ENCODE measurements at places on chromosomes 6 and 20. TPM values are rescaled to one million over a fixed set of nuclear protein-coding genes. Genes with fewer than 3 reads are reported as not detected.

DNA sequence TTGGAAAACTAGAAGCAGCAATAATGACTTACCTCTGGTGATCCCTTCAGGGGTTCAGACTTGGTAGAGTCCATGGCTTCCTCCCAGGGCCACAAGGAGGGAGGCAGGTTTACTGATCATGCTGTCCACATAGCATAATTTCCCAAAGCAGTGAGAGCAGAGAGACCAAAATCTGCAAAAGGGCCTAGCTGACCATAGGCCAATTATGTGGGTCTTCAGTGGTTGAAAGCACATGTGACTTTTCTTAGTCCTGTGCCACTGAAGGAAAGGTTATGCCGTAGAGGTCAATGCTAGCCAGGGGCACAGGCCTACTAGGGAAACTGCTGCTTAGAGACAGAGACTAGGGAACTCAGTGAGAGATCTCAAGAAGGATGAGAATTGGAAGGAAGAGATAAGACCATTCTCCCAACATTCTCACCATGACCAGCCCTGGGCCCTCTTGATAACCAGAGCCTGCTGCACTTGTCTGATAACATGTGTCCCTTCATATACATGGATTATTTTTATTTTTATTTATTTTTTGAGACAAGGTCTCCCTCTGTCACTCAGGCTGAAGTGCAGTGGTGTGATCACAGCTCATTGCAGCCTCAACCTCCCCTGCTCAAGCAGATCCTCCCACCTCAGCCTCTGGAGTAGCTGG is 2.0 kb upstream of the GTPBP2 start:
- DNase-seq: no peak

- no peak for DNase-seq
Observed at GRCh38 chr6:2918936-2919335, 15.8 kb upstream of the SERPINB9 start.

DNA sequence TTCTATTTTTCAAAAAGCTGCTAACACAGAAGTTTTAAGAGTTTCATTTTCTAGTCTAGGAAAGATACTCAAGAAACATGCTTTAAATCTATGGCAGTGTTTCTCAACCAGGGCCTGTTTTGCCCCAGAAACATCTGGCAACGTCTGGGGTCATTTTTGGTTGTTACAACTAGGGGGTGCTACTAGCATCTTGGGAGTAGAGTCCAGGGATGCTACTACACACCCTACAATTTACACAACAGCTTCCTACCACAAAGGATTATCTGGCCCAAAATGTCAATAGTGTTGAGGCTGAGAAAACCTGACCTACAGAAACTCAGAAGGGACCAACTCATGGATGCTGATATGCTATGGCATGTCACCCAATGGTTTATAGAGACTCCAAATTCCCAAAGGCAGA is 24.4 kb downstream of the SERAC1 start:
- no peak for DNase-seq

- peak; percentile 56 for DNase-seq
Observed at GRCh38 chr6:46781478-46782378, 11.5 kb upstream of the MEP1A start.

DNA sequence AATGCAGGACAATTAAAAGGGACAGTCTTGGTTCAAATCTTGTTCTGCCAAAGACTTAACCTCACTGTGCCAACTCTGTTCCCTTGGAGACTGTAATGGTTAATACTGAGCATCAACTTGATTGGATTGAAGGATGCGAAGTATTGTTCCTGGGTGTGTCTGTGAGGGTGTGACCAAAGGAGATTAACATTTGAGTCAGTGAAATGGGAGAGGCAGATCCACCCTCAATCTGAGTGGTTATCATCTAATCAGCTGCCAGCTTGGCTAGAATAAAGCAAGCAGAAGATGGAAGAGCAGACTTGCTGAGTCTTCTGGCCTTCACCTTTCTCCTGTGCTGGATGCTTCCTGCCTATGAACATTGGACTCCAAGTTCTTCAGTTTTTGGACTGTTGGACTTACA is 474.4 kb downstream of the CD83 start:
- DNase-seq: no peak

DNA sequence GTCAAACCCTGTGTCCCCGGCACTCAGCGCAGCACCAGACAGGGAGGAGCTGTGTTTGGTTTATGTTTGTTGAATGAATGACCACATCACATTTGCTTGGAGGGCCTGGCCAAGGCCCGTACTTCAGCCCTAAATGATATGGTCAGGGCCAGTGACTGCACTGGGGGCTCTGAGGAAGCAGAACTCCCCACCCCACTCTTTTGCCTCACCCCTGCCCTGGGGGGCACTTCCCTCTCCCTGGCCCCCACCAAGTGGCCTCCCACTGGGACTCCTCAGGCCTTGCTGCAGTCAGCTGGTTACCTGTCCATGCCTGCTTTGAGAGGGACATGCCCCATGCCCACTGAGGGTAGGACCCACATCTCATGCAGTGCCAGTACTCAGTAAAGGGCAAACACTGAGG is 2.9 kb downstream of the ADISSP start:
- no peak for DNase-seq

- DNase-seq: no peak
Observed at GRCh38 chr20:48124181-48124782, 339.0 kb upstream of the SULF2 start.

GRCh38 chr6:74404366-74404765 is 708.4 kb downstream of the CD109 start:
- DNase-seq: no peak

DNA sequence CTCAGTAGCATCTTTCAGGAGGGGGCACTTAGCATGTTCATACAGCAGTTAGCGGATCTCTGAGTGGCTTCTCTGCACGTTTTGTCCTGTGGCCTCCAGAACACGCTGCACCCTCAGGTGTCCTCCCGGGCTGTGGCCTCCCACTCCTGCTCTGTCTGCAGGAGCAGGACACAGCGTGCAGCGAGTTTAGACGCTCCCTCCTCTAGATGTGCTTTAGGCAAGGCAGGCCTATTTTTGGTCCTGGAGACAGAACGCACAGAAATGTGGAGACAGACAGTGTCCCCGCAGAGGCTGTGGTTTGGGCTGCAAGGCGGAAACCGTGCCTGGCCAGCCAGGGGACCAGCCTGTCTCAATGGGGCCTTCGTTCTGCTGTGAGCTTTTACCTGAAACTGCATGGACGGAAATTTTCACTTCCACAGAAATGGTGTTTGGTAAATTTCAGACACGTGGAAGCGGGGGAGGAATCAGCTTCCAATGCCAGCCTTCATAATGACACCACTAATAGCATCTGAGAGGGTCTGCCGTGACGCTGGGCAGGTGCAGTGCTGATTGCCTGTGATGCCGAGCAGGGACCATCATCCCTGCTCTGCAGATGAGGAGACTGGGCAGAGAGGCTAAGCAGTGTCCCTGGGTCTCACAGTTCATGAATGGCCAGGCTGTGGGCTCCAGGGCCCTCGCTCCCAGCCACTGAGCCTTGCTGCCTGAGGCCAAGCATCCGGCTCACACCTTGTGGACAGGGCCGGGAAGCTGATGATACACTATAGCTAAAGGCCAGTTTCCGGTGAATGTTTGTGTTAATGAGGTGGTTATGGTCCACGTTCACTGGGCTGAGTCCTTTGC is 120.9 kb downstream of the SYCP2 start:
- DNase-seq: no peak

TFAP2A gene
- total RNA-seq: not detected

C6orf141 gene
- 61.3 TPM for total RNA-seq

PI3 gene
- total RNA-seq: not detected
